Activated CD8-positive, alpha-beta memory T cell treated with anti-CD3 and anti-CD28 coated beads for 48 hours (primary cell): ENCODE measurements at places on chromosomes 2 and 18.

GRCh38 chr2:105787376-105788318, 42.9 kb downstream of the NCK2 start:
- no peak for DNase-seq

GRCh38 chr18:10563886-10564285, 38.1 kb downstream of the NAPG start:
- DNase-seq = no peak

GRCh38 chr18:46301081-46301480, 196.9 kb downstream of the HAUS1 start:
- no peak for DNase-seq

DNA sequence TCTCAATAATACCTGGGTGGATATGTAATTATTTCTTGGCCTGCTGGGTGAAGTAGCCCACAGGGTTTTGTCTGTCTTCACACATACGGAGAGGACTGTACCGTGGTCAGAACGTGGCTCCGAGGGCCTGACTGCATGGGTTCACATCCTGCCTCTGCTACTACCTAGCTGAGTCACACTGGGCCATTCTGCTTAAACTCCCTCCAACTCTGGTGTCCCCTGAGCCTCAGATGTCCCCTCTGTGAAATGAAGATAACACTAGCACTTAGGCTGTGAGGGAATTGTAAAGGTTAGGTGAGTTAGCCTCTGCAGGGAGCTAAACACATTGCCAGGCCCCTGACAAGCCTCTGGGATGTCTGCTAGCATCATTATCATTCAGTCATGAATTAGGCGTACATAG, 120.1 kb upstream of the NABP1 start:
- no peak for DNase-seq

DNA sequence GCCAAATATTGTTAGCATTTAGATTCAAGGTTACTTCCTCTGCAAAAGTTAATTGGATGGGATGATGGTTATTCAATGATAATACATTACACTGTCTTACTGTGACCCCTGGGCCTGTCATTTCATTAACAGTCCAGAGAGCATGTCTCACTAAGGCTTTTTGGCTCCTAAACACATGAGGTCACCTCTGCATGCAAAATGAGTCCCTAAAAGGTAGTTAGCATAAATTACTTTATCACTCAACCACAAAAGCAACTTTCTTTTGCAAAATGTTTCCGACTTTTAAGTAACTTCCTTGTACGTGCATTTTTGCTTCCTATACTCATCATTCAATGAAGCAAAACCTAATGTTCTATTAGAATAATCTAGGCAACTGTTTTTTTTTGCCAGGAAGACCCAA, 16.8 kb upstream of the AGFG1 start:
- DNase-seq = no peak

- DNase-seq = no peak
Observed at GRCh38 chr2:232363784-232364615, 14.6 kb upstream of the ALPP start.

DNA sequence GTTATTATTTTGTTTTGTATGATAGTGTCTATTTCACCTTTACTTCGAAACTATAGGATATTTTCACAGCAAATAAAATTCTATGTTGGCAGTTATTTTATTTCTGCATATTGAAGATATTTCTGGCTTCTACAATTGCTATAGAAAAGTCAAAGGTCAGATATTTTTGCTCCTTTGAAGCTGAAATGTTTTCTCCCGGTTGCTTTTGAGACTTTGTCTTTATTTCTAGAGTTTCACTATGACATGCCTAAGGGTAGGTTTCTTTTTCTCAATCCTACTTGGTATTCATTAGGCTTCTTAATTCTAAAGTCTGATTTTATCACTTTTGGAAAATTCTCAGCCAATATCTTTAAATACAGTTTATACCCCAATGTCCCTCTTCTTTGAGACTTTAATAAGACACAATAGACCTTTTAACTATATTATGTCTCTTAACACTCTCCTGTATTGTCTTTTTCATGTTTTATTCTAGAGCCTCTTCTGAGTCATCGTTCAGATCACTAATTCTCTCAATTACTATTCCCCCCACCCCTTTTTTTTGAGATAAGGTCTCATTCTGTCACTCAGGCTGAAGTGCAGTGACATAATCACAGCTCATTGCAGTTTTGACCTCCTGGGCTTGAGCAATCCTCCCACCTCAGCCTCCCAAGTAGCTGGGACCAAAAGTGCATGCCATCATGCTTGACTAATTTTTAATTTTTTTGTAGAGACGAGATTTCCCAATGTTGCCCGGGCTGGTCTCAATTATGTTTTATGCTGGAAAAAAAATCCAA, 50.5 kb downstream of the USP37 start:
- no peak for DNase-seq

GRCh38 chr18:79954791-79955190, 3.3 kb upstream of the SLC66A2 start:
- no peak for DNase-seq

DNA sequence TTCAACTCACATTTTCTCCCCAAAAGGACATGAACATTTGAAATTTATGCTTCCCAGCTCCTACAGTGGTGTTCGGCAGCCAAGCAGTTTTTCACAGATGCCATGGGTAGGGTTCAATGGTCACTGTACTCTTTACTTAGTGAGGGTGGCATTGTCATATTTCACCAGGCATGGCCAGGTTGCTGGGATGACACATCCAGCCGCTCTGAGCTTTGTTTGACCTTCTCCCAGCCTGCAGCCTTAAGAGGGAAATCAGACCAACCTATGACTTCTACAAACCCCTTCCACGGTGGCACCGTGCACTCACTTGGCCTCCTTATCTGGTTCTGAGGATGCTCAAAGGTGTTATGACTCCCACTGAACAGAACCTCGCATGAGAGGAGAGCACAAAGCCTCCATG, 108.4 kb upstream of the SH3BP4 start:
- no peak for DNase-seq

DNA sequence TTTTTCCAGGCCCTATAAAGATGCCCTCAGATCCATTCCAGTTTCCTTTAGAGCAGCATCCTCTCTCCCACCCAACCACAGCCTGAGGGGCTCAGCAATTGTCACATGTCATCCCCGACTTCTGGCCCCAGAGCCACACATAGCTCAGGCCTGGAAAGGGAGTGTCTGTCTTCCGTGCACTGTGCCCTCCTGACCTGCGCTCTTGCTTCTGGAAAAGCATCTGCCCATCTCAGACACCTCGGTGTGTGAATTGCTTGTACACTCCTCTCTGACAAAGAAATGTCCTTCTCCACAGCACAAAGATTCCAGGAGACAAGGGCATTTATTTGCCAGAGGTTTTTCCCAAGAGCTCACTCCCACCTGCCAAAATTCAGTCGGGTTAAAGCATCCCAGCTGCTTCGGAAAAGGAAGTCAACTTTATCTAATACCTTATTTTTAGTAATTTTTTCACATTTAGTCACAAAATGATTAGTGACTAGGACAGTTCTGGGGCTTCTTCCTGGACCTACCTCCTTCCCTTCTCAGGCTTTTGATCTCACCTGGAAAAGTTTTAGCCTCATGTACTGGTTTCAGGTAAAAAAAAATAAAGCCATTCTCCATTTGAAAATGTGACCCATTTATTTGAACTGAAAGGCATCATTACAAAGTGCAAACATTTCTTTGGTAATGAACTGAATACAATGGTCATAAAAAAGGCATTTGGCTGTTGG, 112.9 kb downstream of the PXDN start:
- no peak for DNase-seq

DNA sequence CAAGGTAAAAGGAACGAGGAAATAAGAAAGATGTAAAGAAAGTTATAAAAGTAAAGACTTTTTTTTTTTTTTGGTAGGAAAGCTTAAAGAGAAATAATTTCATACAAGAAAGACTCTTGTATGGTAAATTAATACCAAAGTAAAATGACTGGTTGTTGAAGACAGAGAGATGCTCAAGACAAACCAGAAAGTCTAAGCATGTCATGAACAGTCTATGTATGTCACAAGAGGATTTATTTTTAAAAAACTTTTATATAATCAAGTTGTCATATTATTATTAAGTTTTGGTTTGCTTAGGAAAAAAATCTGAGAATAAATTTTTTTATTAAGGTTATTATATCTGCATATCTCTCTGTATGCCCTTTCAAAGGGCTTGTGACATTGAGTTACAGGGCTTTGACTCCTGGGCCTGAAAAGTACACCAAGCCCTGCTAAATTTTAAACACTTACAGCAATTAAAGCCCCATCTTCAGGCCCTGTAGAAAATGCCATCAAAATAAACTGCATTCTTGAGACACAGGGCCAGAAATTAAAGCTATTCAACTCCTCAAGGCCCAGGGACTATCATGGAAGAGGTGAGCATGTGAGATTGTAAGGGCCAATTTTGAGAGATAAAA, 10.9 kb upstream of the SGPP2 start:
- no peak for DNase-seq

GRCh38 chr18:28837100-28837499, 660.2 kb upstream of the CDH2 start:
- no peak for DNase-seq

- no peak for DNase-seq
Observed at GRCh38 chr2:42795841-42796301, 3.5 kb upstream of the HAAO start.

DNA sequence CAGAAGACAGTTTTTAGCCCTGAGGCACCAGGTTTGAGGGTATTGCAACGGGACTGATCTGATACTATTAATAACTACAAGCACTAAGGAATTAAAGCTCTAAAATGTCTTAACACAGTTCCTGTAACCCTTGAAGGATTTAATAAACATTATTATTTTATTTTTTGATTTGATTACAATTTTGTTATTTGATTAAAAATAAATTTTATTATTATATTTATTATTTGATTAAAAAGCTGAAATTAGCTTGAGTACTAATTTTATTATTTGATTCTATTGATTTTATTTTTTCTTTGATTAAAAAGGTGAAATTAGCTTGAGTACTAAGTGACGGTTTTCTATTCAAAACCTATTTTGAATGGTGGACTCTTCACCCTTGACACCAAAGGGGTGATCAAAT, 307.3 kb downstream of the ZNF521 start:
- no peak for DNase-seq

- no peak for DNase-seq
Observed at GRCh38 chr18:36107477-36107876, 21.7 kb downstream of the SLC39A6 start.

- no peak for DNase-seq
Observed at GRCh38 chr2:37742286-37742685, 70.8 kb upstream of the CDC42EP3 start.

DNA sequence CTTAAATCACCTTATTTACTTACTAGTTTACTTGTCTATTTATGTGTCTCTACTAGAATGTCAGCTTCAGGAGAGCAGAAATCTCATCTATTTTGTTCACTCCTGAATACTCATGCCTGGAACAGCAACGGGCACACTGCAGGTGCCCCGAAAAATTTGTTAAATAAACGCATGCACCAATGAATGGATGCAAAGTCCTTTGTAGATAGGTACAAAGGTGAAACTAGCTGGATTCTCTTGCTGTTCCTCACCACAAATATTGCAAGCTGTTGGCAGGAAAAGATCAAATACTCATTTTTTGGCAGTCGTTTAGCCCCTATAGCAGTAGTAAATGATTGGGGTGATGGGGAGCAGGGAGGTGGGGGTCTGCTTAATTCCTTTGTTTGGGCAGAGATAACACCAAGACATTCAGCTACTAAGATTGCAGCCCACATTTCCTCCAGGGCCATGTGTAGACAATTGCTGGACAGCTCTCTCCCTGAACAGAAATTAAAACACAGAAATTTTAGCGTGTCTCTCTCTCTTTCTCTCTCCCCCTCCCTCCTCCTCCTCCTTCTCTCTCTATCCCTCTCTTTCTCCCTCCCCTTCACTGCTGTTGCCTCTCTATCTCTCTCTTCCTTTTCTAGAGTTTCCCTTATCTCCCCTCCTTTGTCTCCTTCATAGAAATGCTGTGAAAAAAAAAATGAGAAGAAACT, 5.4 kb downstream of the MARCHF4 start:
- DNase-seq = no peak

DNA sequence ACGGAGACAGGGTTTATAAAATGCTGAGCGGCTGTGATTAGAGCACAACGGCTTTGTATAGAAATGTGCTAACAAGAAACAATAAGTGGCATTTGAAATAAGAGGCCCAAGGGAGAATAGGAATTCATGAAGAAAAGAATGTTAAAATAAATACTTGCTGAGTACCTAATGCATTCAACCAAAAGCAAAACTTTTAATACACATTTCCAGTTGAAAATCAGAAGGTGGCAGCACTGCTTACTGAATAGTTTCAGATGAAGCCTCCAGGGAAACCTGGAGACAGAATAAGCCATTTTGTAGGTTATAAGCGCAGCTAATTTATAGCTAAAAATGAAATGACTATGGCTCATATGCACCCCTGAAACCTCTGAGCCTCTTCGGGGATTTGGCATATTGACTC, 286.6 kb downstream of the DPP10 start:
- no peak for DNase-seq

DNA sequence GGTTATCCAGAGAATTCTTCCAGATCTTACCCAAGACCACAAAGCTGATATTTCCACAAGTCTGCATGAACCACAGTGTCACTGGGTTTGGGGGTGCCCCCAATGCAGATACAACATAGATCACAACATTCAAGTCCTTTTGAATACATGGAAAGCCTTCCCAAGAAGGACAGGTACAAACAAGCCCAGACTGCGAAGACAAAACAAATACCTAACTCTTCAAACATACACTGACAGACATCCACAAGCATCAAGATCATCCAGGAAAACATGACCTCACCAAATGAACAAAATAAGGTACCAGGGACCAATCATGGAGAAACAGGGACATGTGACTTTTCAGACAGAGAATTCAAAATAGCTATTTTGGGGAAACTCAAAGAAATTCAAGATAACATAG, 93.1 kb downstream of the MDH1 start:
- no peak for DNase-seq

DNA sequence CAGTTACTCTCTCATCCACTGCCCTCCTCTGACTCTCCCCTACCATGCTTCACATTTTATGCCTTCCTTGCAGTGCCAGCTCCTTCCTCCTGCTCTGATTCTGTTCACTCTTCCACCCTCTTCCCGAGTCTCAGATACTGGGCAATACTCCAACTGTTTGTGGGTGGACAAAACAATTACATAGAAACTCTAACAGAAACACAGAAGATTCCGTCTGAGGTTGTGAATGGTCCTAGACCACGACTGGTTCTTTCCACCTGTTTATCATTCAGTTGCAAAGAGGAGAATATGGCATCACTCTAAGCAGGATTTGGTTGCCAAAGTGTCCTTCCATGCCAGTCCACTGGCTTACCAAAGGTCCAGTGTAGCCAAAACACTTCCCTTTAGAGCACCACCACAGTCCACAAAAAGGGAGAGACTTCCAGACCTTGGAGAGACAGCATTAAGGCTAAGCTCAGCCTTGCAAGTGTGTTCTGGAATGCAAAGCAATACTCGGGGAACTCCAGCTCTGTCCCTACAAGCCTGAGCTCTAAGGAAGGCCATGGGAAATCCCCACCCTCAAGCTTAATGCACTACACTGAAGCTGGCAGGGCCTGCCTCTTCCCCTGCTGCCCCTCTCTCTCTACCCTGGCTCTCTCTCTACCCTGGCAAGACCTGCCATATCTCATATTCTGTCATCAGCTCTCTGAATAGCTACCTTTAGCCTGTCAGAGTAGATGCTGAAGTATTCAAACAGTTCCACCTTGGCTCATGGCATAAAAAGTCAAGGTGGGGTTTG, 33.6 kb upstream of the RND3 start:
- DNase-seq = no peak
